ENCODE measurements at places on chromosomes 1 and 21.

GRCh38 chr1:48215222-48215621 lies 7.3 kb upstream of the SLC5A9 start:
- DNase-seq = no peak

- DNase-seq = no peak
Measured at GRCh38 chr1:6100861-6101783, 55.4 kb downstream of the KCNAB2 start.

GRCh38 chr1:152543820-152544219 lies 22.8 kb downstream of the LCE3E start:
- DNase-seq = no peak

DNA sequence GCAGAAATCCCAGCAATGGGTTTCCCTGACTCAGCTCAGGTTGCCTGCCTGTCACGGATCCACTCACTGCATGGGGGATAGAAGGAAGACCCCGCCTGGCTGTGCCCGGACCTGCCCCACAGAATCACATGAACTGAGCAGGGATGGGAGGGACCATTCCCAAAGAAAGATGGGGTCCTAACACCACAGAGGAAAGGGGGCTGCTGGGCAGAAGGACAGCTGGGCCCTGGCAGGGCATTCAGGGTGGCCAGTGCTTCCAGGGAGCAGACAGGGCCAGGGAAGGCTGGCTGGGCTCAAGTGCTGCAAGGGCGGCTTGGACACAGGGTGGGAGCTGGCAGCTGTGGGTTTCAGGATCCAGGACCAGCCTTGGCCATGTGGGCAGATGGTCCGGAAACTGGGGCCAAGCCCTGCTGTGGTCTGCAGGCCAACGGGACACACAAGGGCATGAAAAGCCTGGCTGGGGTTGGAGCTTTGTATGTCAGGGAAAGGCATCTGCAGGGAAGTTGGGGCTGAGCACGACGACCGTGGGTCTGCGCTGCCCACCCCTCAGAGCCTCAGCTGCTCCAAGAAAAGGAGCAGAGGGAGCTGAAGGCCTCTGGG lies 723.9 kb downstream of the PTPRU start:
- DNase-seq = no peak

DNA sequence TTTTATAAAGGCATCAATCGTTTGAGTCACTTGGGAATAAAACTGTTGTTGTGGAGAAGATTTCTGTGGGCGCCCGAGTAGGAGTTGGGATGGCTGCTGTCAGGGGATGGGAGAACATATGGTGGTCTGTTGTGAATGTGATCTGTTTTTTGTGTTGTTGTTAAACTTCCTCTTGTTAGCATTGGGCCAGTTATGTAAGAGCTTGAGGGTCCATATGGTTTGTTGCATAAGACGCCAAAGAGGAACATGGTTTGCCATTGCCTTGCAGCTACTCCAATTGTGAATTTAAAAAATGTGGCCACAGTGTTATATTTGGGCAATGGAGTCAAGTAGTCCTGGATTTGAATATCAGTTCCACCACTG lies 136.1 kb upstream of the JUN start:
- no peak for DNase-seq

DNA sequence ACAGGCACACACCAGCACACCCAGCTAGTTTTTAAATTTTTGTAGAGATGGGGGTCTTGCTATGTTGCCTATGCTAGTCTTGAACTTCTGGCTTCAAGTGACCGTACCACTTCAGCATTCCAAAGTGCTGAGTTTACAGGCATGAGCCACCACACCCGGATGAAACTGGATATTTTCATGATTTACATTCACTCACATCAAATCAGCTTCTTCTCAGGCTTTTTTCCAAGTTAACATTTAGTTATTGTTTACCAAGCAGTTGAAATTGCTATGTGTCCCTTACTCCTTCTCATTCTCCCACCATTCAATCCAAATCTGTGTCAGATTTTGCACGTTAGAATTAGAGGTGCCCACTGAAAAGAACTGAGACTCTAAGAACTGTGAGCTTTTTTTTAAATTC lies 18.4 kb downstream of the RIT1 start:
- no peak for DNase-seq

DNA sequence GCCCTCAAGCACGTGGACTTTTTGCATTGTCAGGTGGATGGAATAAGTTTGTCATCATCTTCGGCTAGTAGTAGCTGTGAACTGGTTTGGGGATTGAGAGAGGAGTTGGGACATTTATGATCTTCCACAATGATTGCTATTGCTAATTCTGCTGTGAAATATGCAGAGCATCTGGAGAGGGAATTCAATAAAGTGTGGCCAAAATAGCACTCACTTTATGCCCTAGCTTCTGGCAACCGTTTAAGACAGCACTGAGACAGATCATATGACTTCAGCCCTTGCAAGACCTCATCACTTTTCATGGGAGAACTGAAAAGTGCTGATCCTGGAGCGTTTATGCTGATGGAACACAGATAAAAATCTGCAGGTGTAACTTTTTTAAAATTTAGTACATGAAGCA lies 360.8 kb downstream of the GPATCH2 start:
- DNase-seq = no peak

DNA sequence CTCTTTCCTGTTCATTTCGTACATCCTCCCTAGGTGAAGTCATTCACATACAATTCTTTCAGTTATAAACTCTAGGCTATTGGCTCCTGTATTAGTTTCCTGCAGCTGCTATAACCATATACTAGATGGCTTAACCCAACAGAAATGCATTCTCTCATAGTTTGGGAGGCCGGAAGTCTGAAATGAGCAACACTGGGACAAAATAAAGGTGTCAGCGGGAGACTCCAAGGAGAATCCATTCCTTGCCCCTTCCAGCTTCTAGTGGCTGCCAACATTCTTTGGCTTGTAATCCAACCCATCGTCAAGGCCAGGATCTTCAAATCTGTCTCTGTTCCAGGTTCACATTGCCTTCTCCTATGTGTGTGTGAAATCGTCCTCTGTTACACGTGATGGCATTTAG lies 71.3 kb downstream of the TOR3A start:
- no peak for DNase-seq

- no peak for DNase-seq
Measured at GRCh38 chr1:4960336-4960735, 305.9 kb downstream of the AJAP1 start.
